ENCODE measurements at places on chromosomes 3 and 15.

DNA sequence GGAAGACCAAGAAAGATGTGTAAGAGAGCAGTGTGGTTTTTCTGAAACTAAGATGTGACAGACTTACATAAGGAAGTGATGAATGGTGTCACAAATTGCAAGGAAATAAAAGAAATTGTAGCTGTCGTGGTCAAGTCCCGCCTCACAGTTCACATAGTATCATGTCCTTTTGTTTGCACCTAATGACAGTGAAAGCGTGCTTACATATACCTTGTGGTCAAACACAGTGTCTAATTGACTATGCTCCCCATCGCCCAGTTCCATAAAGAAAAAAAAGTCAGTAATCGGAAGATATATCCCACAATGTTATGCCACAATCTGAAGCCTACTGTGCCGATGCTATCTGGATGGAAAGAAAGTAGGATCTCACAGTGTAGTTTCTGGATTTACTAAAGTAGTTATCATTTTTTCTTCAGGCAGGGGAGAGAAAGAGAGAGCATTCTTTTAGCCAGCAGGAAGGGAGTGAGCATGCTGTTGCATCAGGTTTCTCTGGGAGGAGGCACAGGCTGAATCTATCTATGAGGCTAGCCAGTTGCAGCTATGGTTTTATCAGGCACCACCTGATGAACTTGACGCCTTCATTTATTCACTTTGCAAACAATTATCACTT is 9.8 kb upstream of the PLSCR1 start:
- no peak for DNase-seq

- DNase-seq: no peak
These were observed 380 bp upstream of the ALS2CL start for GRCh38 chr3:46693892-46694226.

DNA sequence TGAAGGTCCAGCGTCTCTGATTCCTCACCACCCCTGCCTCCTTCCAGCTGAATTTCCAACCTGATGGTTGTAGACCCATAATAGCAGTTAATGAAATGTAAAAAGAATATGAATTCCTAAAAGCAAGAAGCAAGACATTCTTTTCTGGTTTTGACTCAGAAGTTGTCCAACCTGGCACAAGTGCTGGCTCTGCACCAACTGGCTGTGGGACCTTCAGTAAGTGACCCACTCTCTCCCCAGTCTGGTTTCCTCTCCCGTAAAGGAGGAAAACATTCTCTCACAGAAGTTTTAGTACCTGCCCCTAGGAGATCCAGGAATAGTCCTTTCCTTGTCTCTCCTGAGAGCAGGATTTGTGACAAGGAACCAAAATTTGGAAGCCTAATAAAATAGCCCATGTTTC is 236.9 kb upstream of the TRIM42 start:
- no peak for DNase-seq

GRCh38 chr3:113634782-113635474 is 61.5 kb downstream of the USF3 start:
- DNase-seq: no peak

Measured in NCI-H1694 (cell line).